ENCODE measurements at places on chromosomes 2 and 18. TPM values are rescaled to one million over a fixed set of nuclear protein-coding genes. Genes with fewer than 3 reads are reported as not detected.

DNA sequence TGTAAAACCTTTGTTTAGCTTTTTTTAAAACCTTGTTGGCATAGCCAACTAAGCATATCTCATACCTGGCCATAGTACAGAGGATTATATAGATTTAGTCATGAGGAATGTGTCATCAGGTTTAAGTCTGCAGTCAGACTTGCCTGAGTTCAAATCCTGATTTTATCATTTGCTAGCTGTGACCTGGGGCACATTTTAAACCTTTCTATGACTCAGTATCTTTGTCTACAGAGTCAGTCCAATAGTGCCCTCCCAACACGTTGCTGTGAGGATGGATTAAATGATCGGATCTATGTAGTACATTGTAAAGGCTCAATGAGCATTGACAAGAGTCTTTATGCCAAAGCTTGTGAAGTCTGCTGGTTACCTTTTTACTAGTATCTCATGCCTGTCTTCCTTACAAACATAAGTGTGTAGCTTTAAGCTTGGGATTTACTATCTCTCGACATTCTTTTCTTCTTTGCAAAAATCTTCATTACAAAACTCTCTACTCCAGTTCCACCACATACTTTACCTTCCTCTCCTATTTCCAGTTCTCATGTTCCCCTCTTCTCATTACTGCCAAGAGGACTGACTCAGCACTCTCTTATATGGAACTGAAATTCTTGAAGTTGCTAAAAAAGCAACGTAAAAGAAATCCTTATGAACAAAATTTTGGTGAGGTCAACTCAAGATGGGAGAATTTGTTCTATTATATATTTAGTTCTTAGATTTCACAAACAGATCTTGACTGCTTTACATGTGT, 68.1 kb upstream of the RBMS1 start:
- DNase-seq: peak; percentile 88

- DNase-seq: no peak
Measured at GRCh38 chr2:205130111-205130829, 552.0 kb upstream of the NRP2 start.

GRCh38 chr2:17540093-17540812, at the start of gene VSNL1:
VSNL1 (plus strand) TSS chr2:17540696; CDS start chr2:17592075, 51,379 bp downstream.
- peak; percentile 77 for DNase-seq

- DNase-seq: peak; percentile 65
Measured at GRCh38 chr18:75407468-75408437, 19.8 kb downstream of the SMIM21 start.

GRCh38 chr18:50924372-50924771, 43.5 kb upstream of the ELAC1 start:
- no peak for DNase-seq

DNA sequence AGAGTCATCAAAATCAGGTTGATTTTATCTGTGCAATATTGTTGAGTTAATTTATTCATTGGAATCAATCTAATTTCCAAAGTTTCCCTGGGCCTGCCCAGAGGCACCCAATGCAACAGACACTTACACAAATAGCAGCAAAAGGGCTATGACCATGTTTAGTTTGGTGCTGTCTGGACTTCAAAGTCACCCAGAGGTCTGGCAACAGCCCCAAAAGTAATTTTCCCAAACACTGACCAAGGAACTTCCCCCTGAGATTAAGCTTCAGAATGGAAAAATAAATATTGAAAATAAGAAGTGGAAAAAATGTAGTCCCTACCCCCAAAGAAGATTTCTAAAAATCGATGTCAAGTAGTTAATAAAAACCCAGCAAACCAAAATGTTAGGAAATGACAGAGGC, 70.9 kb upstream of the RNF152 start:
- peak; percentile 44 for DNase-seq

- DNase-seq: no peak
Measured at GRCh38 chr2:10837298-10838266, 25.0 kb upstream of the PDIA6 start.

DNA sequence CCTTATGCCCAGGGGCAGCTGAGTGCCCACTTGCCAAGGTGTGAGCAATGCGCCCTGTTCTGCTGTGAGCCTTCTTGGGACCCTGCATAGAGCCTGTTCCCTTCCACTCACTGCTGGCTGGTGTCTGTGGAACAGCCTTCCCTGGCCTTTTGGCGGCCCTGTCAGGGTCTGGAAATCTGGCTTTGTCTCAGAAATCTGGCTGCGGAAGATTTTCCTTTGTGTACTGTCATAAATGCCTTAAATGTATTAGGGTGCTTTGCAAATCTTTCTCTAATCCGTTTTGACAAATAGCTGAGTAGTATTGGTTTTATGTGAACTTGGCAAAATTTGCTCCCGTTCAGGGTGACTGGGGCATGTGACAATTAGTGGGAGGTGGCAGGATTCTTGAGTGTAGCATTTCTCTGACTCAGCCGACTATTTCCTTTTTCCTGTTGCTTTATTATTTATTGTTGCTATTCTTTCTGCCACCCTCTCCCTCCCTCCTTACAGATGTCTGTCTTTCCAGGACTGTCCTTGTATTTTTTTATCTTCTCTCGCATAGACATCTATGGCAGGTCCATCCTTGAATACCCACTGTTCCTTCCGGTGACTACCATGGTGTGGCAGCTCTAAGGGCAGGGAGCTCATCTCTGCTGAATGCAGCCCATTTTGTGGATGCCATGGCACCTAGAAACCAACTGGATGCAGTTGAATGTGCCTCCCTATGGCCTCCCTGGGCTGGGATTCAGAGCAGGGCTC, 41.8 kb downstream of the LDLRAD4 start:
- DNase-seq: no peak

DNA sequence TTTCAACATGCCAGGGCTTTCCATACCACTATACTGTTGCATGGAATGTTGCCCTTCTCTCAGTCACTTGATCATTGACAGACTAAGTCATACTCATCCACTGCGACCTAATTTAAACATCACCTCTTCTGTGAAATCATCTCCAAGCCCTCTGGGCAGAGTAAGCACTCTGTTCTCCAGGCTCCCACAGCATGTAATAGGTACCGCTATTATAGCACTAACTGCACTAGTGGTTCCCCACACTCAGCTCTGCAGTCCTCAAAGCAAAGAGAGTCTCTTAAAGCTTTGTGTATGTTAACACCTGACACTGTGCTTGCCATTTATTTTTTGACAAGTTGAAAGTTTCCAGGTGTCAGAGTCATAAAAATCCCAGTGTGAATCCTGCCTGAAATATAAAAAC, 947.2 kb downstream of the ERBB4 start:
- no peak for DNase-seq

- no peak for DNase-seq
Measured at GRCh38 chr2:2142345-2142744, 188.7 kb downstream of the MYT1L start.

GRCh38 chr18:62420151-62420512, 95.0 kb downstream of the TNFRSF11A start:
- peak; percentile 87 for DNase-seq

DNA sequence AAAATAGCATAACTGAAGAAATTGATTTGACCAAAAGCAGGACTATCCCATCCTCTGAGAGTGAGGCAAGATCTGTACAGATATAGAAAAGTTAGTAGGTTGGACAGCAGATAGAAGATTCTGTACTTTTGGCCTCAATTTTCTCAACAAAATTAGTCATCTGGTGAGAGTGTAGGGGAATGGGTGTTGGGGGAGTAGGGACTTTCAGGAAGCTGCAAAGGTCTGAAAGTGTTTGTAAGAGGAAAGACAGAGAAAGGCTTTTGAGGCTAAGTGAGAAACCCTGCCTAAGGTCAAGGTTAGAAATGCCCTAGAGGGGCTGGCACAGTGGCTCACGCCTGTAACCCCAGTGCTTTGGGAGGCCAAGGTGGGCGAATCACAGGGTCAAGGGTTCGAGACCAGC, 40.3 kb downstream of the DAPL1 start:
- DNase-seq: no peak

GRCh38 chr2:123840016-123840415, 185.1 kb upstream of the CNTNAP5 start:
- DNase-seq: no peak

- no peak for DNase-seq
Measured at GRCh38 chr2:43842866-43843226, 4.1 kb downstream of the ABCG8 start.

DNA sequence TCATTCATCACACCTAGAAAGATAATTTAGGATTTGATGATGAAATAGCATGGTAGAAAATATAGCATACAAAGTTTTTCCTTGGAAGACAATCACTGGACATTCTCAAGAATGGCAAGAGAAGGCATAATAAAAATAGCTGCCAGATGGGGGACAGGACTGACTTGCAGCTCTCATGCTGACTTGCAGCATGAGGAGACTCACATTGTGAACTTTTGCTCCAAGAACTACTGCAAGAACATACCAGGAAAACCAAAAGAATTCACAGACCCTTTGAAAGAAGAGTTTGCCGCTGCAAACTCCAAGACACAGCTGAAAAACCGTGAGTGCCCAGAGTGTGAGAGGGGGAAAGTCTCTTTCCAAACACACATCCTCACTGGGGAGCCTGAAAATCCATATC, 47.0 kb downstream of the CRYGD start:
- peak; percentile 48 for DNase-seq

GRCh38 chr18:51316677-51317076, 119.2 kb upstream of the MEX3C start:
- DNase-seq: no peak

GRCh38 chr18:68402784-68403183, 312.1 kb downstream of the TMX3 start:
- no peak for DNase-seq

- DNase-seq: no peak
Measured at GRCh38 chr2:27952070-27952469, 61.5 kb downstream of the BABAM2 start.

DNA sequence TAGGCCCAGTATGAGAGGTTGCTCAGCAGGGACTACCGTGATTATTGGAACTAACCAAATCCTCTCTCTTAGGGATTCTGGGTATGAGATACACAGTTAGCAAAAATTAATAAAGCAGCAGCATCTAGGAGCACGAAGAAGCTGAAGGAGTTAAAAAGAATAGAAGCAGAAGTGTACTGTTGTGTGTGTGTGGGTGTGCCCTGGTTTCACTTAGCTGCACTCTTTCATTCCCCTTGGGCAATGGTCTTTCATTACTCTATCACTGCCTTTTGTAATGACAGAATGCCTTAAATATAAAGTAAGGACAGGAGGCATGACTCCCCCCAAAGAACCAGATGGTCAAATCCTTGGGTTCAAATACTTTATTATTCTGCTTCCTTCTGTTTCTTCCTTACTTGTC, 115.9 kb upstream of the CD302 start:
- DNase-seq: no peak

INHA gene
- total RNA-seq: 0.18 TPM

OSR1 gene
- 117 TPM for total RNA-seq

PLA2R1 gene
- total RNA-seq: 27.0 TPM

SULT1C2 gene
- total RNA-seq: 0.27 TPM

SP5 gene
- not detected for total RNA-seq

LYPD1 gene
- total RNA-seq: 0.74 TPM

DSC3 gene
- total RNA-seq: 0.09 TPM

VIT gene
- total RNA-seq: 2.0 TPM

LOXHD1 gene
- not detected for total RNA-seq

TXNDC2 gene
- 0.16 TPM for total RNA-seq

Data from fibroblast of the aortic adventitia (primary cell).